ENCODE measurements at places on chromosomes 5 and 9.

- no peak for ATAC-seq
Measured at GRCh38 chr9:111628411-111628810, 2.7 kb upstream of the DNAJC25 start.

GRCh38 chr9:33175649-33176325, 8.7 kb upstream of the B4GALT1 start:
- no peak for ATAC-seq

GRCh38 chr9:111744363-111744762, 50.4 kb downstream of the SHOC1 start:
- ATAC-seq = no peak

- no peak for ATAC-seq
Measured at GRCh38 chr5:142086679-142087078, 21.9 kb upstream of the NDFIP1 start.

GRCh38 chr9:81879501-81879916, 48.7 kb upstream of the SPATA31D4 start:
- no peak for ATAC-seq

GRCh38 chr5:170554521-170555267, 50.9 kb downstream of the KCNIP1 start:
- ATAC-seq = no peak

- ATAC-seq = no peak
Measured at GRCh38 chr5:107764976-107765804, 94.5 kb upstream of the EFNA5 start.
